Activated naive CD4-positive, alpha-beta T cell treated with anti-CD3 and anti-CD28 coated beads, Interleukin-2, amount 50 U/mL, for 72 hours (primary cell): ENCODE measurements at places on chromosomes 4 and X. TPM values are rescaled to one million over a fixed set of nuclear protein-coding genes. Genes with fewer than 3 reads are reported as not detected.

TMPRSS11E gene
- total RNA-seq: 0.11 TPM

DNA sequence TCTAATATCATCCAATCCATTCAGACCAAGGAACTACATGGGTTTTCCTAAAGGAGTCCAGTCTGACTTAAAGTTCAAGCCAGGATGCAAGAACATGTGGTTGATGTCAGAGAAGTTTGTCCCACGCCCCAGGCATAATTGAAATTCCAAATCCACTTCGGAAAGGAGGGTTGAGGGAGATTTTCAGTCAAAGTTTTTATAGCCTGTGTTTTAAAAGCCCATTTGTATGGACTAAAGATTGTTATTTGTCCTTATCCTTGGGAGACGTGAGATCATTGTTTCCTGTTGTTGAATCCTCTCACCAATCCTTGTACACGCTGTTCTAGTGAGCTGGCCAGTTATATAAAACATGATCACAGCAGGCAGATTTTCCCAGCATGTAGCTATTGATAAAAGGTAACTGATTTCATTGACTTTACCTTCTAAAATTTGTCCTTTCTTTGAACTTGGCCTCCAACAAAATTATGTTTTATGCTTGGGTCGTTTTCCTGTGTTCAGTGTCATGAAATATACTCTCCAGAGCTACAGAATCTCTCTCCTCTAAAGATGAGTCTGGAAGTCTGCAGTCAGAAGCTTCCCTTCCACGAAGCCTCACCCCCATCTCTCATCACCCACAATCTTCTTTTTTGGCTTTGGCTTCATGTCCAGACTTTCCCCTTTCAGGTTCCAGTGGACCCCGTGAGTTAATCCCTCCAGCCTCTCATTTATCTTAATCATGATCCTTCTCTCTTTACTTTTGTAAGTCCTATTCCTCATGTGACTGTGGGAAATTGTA is 92.9 kb downstream of the ATP10D start:
- DNase-seq: no peak

DNA sequence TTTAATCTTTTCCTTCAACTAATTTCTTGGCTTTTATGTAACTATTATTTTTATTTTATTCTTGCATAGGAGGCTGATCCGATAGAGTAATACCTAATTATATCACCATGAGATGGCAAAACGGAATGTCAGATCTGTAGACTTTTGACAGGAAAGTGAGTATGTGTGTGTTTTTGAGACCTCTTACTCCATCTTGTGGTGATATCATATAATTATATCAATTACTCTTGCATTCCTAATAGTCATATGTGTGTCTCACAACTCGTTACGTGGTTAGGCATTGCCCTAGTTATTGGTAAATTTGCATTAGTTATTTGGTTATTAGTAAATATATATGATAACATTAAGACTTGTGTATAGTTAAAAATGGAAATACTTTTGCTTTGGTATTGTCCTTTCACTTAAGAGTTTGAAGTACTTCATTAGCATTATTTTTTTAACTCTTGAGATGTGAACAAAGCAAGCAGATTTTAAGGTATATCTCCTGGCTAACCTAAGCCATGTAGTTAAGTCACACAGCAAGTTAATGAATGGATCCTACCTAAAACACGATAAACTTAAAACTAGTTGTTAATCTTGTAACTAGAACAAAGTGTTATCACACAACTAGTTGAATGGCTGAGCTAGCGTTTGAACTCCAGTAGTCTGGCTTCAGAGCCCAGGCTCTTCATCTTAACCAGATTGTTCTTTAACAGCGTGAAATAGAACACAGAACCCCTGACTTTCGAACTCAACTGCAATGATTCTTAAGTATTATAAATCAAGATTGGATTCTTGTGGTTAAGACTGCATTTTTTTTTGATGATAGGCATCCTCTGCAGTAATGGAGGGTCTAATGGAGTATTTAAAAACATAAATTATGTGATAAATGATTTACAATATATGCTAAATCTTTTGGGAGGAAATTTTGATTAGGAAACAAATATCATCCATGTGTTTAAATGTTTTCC is 67.1 kb downstream of the PGRMC2 start:
- DNase-seq: no peak

- no peak for DNase-seq
These were observed 6.8 kb upstream of the CDKL2 start for GRCh38 chr4:75637176-75637575.

GRCh38 chr4:46274717-46275116 is 115.2 kb downstream of the GABRA2 start:
- no peak for DNase-seq
